ENCODE measurements at places on chromosomes 7 and 10.

DNA sequence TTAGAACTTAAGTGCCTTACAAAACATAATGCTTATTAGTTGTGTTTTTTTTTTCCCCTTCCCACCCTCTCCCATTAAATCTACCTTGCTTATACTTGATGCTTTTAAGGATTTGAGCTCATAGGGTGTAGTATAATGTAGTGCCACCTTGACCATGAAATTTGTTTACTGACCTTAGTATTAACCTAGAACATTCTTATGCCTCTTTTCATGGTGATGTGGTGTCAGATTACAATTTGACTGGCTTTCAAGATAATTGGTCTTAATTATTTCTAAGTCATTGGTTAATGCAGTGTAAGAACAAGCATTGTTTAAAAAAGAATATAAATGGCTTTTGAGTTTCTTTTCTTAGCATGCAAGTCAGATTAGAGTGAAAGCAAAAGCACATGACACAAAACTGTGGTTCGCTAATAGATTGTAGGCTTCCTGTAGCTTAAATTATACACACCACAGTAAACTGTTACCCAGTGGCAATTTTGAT lies 61.8 kb downstream of the ADD3 start:
- DNase-seq = peak; percentile 16

- DNase-seq = no peak
These were observed 101.8 kb upstream of the RET start for GRCh38 chr10:42975005-42975493.

- peak; percentile 36 for DNase-seq
These were observed 1093.6 kb upstream of the AUTS2 start for GRCh38 chr7:68504716-68505115.

- DNase-seq = no peak
These were observed 15.2 kb downstream of the PALD1 start for GRCh38 chr10:70493660-70494234.

GRCh38 chr10:77027141-77027540 lies 610.5 kb downstream of the KCNMA1 start:
- no peak for DNase-seq

DNA sequence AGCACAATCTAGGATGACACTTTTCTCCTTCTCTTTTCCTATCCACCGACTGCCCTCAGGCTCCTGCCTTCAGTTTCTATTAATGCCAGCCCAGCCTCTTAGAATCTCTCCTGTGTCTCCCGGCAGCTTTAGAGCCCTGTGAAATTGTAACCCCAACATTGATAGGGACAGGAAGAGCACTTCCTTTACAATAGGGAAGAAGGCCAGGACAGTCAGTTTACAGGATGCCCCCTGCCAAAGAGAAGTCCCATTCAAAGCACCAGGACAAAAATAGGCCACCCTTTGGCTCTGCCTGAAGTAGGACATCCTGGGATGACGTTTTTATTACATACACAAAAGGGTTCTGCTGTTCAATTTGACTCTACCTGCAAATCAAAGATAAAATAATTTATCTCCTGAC lies 64.7 kb upstream of the ANK3 start:
- no peak for DNase-seq

DNA sequence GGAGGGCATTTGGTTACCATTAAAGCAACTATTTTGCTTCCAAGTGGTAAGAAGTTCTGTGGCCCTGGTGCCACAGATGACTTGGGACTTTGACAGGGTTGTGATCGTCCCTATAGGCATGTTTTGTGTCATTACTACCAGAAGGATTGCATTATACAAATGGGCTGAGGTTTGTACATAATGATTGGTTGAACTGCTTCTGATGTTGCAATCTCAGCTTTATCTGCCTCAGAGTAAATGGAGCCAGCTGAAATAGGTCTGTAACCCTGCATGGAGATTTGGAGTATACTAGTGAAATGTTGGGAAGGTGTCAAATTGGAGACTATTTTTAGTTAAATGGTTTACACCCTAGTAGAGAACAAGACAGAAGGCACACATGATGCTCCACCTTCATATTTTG lies 46.1 kb upstream of the SEPTIN7 start:
- DNase-seq = no peak

DNA sequence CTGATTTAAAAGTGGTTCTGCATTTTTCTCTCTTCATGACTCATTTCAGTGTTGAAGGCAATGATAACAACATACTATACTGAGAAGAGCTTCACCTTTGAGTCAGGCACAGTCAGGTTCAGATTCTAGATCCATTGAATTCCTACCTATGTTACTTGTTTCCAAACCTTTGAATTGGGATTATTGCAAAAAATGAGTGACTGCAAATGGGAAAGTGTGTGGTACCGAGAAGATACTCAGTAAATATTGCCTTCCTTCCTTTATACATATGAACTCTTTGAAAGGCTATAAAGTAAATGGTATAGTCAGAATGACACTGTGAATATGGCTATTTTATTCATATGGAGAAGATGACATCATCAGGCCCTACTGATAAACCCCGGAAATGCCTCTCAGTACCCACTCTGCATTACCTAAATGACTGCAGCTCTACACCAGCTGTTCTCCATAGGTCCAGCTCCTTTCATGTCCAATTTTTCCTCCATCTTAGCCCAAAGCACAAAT lies 66.7 kb upstream of the FGL2 start:
- DNase-seq = no peak

DNA sequence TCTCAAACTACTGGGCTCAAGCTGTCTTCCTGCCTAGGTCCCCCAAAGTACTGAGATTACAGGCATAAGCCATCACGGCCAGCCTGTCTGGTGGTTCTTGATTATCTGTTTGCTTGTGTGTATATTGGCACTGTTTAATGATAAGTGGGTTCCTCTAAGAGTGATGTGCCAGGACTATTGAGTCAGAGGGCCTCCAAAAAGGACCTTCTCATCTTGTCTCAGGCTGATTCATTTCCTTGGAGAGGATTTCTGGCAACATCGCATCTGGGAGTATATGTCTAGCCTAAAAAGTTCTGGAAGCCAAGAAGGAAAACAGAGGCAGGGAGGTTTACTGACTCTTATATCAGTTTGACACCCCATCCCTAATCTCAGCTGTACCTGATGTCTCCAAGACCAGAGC lies 27.1 kb upstream of the AKAP9 start:
- peak; percentile 8 for DNase-seq

GRCh38 chr10:125054669-125055268 lies 105.6 kb downstream of the CTBP2 start:
- DNase-seq = no peak

Data from astrocyte of the hippocampus (primary cell).